NCI-H2081 treated with DMSO at 0.1 percent for 48 hours (cell line): ENCODE measurements at places on chromosomes 2 and 18.

DNA sequence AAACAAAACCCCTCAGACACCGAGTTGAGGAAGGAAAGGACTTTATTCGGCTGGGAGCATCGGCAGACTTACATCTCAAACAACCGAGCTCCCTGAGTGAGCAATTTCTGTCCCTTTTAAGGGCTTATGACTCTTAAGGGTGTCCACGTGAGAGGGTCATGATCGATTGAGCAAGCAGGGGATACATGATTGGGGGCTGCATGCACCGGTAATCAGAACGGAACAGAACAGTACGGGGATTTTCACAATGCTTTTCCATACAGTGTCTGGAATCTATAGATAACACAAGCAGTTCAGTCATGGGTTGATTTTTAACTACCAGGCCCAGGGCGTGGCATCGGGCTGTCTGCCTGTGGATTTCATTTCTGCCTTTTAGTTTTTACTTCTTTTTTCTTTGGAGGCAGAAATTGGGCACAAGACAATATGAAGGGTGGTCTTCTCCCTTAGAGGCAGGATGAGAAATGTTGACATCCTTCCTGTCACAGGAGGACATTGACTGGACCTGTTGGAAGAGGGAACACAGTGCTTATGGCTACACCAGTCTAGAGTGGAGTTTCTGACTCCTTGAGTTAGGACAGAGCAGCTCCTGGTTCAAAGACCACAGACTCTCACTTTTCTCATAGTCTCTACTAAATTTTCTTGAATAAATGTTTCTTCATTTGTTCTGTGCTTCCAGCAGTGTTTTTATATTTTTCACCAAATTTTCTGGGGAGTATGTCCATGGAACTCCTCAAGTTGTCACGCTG, 35.8 kb downstream of the SPOPL start:
- DNase-seq = no peak

DNA sequence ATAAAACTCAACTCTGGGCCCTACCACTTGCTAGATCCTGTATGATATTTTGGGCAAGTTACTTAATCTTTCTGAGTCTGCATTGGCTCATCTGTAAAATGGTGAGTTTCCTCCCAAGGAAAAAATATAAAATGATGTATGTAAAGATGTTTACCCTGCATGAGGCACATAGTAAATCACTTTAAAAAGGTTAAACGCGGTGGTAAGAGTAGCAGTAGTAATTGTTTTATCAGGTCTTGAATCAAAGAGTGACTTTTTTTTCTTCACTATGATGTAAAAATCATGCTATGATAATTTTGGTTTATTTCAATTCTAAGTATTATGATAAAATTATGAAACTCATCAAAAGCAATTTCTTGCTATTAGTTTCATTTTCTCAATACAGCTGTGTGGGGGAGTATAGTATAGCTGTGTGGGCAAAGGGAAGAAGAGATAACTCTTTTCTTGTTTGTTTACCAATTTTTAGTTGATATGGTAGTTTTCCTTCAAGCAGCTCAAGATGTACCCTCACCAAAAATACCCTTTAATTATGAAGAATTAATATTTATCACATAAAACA, 10.7 kb downstream of the ARHGAP15 start:
- no peak for DNase-seq

DNA sequence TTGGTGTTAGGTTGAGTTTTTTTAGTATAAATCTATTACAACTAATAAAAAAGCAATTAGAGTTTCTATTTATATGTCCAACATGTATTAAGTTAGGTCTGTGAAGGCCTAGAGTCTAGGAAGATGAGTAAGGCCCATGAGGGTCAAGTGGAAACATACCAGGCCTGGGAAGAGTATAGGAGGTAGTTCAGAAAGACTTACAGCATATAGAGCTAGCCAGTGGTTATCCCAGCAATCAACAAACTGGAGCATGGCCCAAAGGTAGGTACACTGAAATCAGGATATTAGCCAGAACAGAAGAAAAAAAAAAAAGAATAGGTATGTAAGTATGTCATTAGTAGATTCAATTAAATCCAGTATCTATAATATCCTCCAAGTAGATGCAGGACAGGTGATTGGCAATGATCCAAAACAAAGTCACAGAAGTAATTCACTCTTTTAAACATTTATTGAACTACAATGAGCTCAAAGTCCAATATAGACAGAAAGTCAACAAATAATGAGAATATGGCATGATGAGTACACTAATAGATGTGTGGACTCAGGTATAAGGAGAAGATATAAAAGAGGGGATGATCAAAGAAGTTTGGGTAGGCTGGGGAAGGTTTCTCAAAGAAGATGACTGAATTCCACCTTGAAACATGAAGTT, 70.3 kb downstream of the IKZF2 start:
- DNase-seq = no peak

- DNase-seq = no peak
Measured at GRCh38 chr2:238119756-238120462, 18.6 kb upstream of the KLHL30 start.

DNA sequence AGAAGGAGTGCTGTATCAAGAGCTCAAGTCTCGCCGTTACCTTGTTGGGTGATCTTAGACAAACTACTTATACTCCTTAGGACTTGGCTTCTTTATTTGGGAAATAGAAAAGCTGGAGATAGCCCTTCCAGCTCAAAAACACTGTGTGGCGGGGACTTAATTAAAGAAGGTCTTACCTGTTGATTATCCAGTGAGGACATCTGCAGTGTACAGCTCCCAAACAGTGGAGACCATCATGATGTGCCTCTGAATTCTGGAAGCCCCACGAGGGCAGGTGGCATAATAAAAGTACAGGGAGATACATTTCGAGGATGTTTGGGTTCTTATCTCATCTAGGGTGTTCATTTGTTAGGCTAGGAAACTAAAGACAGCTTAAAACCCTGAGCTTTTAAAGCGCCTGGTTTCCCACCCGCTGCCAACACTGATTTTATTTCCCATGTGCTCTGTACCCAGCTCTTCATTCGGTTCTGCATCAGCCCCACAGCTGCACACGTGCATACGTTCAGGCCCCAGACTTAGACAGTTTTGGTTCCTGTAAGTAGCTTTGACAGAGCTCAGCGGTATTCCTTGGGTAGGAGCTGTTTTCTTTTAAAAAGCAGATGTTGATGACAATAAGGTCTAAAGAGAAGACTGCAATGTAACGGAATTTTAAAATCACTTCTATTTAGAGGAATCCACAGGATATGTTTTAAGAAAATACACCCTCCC, 80.5 kb upstream of the SIX2 start:
- no peak for DNase-seq

DNA sequence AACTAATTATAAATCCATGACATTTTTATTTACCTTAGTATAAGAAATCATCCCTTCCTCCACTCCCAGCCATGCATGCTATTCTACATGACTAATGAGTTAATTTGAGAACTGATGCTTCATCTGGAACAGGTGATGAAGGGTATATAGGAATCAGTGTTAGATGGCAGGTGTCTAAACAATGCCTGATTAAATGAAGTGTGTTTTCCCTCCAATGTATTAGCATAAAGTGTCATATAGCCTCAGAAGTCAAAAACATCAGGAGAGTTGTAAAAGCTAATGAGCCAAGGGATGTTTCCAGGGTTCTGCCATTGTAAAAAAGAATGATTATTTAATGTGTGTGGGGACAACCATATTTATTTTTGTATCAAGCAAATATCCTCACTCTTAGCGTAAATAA, 913.8 kb downstream of the DCC start:
- DNase-seq = no peak

GRCh38 chr18:24935008-24935407, 417.0 kb downstream of the ZNF521 start:
- DNase-seq = no peak

GRCh38 chr2:191936882-191937405, 90.1 kb upstream of the CAVIN2 start:
- no peak for DNase-seq

DNA sequence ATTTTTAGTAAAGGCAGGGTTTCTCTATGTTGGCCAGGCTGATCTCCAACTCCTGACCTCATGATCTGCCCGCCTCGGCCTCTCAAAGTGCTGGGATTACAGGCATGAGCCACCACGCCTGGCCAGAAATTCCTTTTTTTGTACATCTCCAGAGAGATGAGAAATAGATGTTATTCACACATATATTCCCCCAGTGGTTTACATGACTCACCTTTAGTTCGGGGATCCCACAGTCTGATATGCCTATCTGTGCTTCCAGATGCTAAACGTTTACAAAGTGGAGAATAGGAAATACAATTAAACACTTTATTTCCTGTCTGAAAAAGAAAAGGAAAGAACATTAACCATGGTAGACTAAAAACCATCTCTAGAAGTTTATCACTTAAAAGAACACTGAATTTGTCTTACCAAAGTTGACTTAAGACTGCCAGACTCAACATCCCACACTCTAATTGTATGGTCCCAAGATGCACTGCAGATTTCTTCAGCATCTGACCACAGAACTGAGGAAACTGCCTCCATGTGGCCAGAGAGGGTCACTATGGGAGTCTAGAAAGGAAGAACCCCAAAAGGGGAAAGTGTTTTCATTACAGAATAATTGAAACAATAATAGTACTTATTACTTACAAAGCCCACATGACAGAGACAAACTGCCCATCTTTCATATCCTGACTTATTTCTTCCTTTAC, 12.6 kb upstream of the ICA1L start:
- DNase-seq = no peak

- no peak for DNase-seq
Measured at GRCh38 chr2:233798335-233799086, 20.4 kb downstream of the MROH2A start.

- DNase-seq = no peak
Measured at GRCh38 chr18:45166836-45167551, 448.3 kb upstream of the SLC14A2 start.

DNA sequence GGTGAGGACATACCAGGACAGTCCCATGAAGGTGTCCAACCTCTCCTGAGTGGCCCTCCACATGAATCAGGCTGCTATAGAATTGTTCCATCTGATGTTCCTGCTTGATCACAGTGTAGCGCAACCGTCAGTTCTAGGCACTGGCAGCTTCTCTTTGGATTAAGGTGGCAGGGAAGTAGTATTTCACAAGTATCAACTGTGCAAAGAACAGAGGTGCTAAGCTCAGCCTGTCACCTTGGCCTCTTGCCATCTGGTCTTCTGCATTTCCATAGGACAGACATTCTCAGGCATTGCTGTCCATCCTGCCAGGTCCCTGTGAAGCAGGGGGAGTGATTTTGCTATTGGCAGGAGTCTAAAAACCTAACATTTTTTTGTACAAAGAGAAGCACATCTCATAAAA, 182.2 kb upstream of the EPAS1 start:
- no peak for DNase-seq

- DNase-seq = no peak
Measured at GRCh38 chr2:172458561-172459124, 31.3 kb downstream of the ITGA6 start.

DNA sequence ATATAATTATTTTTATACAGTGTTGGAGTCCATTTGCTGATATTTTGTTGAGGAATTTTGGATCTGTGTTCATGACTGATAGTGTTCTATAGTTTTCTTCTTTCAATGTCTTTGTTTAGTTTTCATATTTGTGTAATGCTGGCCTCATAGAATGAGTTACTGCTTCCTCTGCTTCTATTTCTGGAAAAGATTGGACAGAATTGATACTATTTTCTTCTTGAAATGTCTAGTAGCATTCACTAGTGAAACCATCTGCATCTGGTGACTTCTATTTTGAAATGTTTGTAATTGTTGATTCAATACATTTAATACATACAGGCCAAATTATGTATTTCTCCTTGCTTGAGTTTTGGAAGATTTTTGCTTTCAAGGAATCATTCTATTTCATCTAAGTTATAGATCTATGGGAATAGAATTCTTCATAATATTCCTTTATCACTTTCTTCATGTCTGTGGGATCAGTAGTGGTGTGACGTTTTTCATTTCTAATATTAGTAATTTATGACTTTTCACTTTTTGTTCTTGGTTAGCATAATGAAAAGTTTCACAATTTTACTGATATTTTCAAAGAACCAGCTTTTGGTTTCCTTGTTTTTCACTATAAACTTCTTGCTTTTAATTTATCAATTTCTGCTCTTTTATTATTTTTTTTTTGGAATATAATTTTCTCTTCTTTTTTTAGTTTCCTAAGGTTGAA, 509.9 kb upstream of the VRK2 start:
- DNase-seq = no peak

DNA sequence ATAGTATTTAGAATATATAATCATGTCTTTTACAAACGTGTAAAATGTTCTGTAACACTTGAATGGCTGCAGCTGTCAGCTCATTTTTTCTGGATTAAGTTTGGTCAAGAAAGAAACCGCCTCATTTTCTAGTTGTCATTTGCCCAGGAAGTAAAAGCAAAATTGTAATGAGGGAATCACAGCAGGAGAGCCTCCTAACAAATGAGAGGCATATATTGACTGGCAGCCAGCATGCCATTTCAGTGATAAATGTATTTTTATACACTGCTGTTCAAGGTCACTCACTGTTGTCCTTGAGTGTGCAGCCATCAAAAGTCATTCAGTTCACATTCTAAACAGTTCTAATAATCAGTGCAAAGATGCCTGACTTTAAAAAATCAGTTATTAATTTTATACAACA, 144.3 kb upstream of the BOD1L2 start:
- no peak for DNase-seq
